ENCODE measurements at places on chromosomes 3 and 15. TPM values are rescaled to one million over a fixed set of nuclear protein-coding genes. Genes with fewer than 3 reads are reported as not detected.

GRCh38 chr3:66350601-66351000 is 129.8 kb downstream of the SLC25A26 start:
- no peaks in the 10 kb centered on the region for H3K27me3 ChIP-seq
- no peak for DNase-seq
- H3K4me3 ChIP-seq: no peak overlapping the region

DNA sequence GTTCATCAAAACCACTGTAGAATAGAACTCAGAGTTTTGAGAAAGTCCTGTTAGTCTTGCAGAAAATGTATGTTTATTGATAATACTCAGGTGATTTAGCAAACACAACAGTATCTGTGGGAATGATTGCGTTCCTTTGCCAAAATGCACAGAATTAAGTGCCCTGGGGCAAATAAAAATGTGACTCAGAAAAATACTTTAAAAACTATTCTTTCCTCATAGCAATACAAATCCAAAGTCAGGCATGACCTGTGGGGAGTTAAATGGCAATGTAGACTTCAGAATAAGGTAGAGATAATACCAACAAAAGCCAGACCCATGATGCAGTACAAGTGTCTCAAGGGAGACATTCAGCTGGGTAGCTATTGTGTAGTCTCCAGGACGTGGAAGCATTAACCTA is 72.3 kb upstream of the SNTN start:
- no peaks in the 10 kb centered on the region for H3K36me3 ChIP-seq
- no peaks in the 10 kb centered on the region for H3K4me1 ChIP-seq
- no peak for DNase-seq
- H3K27ac ChIP-seq: no peak overlapping the region
- no peaks in the 10 kb centered on the region for H3K27me3 ChIP-seq
- no peak overlapping the region for H3K4me3 ChIP-seq

DNA sequence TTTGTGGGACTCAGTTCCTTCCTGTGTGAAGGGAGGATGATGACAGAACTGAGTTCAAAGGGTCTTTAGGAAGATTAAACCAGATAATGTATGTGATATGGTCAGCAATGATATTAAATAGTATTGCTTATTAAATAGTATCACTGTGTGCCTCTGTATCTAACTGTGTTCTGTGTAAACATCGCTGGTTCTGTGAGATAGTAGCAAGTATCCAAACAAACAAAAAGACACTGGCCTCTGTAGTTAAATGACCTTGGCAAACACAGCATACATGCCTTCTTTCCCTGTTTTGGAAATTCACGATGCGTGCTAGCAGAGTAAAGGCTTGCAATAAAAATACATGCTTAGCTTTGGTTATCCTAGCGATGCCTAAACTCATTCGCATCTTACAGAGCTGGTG is 76.1 kb downstream of the MESD start:
- no peaks in the 10 kb centered on the region for H3K27me3 ChIP-seq
- no peak overlapping the region for H3K4me3 ChIP-seq
- H3K27ac ChIP-seq: no peak overlapping the region
- no peak for DNase-seq

- H3K27ac ChIP-seq: no peak overlapping the region
- H3K36me3 ChIP-seq: no peaks in the 10 kb centered on the region
Observed at GRCh38 chr3:53944028-53944427, 52.4 kb upstream of the SELENOK start.

DNA sequence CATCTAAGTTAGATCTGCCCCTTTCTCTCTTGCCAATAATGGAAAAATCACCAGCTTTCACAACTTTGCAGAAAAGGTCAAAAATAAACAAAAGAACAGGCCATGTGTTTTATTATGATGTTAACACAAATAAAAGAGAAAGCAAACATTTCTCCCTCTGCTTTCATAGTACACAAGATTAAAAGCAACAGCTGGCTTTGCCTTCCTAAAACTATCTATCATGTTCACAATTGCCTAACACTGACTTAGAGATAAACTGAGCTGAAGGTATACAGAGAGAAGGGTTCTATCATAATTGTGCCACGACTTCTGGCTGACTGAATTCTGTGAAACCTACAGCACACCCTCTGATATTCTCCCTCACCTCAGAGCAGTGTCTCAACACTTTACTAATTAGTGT is 29.4 kb downstream of the AADAC start:
- no peaks in the 10 kb centered on the region for H3K4me1 ChIP-seq
- no peaks in the 10 kb centered on the region for H3K36me3 ChIP-seq
- H3K27me3 ChIP-seq: no peaks in the 10 kb centered on the region
- no peak for DNase-seq
- no peak overlapping the region for H3K27ac ChIP-seq

DNA sequence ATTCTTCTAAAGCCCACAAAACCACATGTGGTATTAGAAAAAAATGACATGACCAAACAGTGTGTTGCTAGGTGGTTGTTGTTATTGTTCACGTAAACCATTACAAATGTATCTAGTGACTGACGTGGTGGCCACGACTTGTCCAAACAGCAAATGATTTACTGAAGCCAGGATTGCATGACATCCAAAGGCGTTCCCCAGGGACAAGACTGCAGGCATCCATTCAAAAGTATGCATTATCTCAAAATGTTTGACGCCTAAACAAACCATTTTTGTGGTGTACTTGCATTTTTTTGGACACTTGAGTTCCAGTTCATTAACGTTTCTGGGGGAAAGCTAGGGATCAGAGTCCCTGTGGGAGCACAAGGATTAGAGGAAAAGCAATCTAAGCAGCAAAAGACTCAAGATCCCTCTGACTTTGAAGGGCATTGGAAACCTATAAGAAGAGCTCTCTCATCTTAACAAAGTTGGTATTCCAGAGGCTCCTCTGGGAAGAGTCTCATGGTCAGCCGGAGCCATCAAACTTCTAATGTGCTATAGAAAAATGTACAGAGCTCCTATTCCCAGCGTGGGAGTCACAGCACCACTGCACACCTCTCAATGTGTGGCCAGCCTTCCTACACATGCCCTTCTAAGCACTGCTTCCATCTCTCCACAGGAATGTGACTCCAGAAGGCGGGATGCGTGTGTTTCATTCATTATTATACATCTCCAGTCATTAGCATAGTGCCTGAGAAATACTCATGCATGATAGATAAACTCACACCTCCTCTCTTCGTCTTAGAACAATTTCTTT is 62.9 kb downstream of the FBN1 start:
- no peak for DNase-seq
- H3K4me1 ChIP-seq: peaks cover 6% of the 10 kb centered on the region
- H3K4me3 ChIP-seq: no peak overlapping the region
- H3K27me3 ChIP-seq: no peaks in the 10 kb centered on the region
- H3K27ac ChIP-seq: no peak overlapping the region

Gene LDHAL6B
- total RNA-seq: not detected

Gene C3orf85
- total RNA-seq: not detected
